ENCODE measurements at places on chromosomes 6 and 20.

DNA sequence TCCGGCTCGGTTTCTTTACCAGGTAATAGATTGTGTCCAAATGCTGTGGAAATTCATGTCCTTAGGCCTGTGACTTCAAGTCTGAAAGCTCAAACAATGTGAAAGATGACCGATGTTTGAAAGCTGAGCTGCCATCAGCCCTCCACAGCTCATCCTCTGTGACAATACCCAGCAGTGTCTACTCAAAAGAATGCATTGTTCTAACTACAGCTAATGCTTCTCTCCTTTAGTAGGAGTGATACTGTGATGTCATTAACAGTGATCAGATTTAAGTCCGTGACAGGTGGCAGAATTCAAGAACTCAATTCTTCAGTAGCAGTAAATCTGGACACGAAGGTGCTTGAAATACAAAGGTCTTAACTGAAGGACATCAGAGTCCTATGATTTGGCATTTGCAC, 97.3 kb downstream of the RCAN2 start:
- no peak for DNase-seq

GRCh38 chr6:35505999-35506412, 6.7 kb downstream of the TULP1 start:
- DNase-seq: no peak

DNA sequence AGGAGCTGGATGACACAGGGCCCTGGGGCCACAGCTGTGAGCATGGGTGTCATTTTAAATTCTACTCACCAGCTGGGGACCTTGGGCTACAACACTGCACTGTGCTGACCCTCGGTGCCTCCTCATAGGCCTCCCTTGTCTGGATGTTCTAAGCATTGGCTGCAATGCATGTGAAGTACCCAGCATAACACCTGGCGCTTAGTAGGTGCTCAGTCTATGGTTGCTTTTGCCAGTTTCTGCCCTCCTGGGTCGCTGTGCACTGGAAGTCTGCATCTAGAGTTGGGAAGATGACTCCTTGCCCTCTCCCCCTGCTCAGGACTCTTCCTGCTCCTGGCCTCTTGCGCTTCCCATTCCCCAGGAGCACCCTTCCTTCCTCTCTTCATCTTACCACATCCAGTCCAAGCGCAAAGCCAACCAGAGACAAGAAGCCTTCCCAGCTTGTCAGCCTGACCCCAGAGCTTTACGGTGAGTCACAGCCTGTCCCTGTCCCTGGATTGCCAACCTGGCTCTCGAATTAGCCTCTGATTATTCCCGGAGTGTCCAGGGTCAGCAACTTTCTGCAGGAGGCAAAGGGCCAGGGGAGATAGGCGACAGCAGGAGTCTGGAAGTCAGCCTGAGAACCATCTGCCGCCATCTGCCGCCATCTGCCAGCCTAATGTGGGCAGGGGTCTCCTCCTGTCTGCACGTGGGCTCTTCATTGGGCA, 8.8 kb downstream of the SLC13A3 start:
- DNase-seq: no peak

- DNase-seq: no peak
Measured at GRCh38 chr6:118663993-118664985, 12.9 kb upstream of the CEP85L start.

- no peak for DNase-seq
Measured at GRCh38 chr20:20566516-20566915, 145.9 kb downstream of the RALGAPA2 start.

- DNase-seq: no peak
Measured at GRCh38 chr6:148780918-148781436, 34.1 kb downstream of the UST start.

DNA sequence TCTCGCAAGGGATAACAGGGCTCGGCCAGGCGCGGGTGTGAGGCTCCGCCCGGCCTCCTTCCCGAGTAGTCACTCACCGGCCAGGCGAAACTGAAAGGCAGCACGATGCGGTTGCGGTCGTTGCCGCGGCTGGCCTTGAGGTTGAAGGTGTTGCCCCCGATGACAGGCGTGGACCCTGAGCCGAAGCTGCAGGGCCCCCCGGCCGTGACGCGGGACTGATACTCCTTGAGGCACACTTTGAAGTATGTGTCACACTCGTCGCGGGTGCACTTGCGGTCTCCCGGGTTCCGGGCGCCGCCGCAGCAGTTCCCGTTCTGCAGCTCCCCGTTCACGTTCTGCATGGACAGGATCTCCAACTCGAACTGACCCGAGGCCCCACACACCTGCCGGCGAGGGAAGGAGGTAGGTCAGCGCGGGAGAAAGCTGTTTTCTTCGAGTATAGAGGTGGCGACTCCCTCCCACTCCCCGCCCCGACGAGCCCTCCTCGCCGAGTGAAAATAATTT, 1.1 kb downstream of the JAG1 start:
- peak; percentile 76 for DNase-seq

GRCh38 chr20:20755674-20756319, 43.4 kb upstream of the RALGAPA2 start:
- DNase-seq: no peak

- no peak for DNase-seq
Measured at GRCh38 chr6:15239616-15240364, 6.1 kb upstream of the JARID2 start.

- DNase-seq: peak; percentile 34
Measured at GRCh38 chr6:72580281-72580940, 41.5 kb upstream of the KCNQ5 start.
